Right kidney (tissue), 9 donors: ENCODE measurements at places on chromosomes 1 and 21.

DNA sequence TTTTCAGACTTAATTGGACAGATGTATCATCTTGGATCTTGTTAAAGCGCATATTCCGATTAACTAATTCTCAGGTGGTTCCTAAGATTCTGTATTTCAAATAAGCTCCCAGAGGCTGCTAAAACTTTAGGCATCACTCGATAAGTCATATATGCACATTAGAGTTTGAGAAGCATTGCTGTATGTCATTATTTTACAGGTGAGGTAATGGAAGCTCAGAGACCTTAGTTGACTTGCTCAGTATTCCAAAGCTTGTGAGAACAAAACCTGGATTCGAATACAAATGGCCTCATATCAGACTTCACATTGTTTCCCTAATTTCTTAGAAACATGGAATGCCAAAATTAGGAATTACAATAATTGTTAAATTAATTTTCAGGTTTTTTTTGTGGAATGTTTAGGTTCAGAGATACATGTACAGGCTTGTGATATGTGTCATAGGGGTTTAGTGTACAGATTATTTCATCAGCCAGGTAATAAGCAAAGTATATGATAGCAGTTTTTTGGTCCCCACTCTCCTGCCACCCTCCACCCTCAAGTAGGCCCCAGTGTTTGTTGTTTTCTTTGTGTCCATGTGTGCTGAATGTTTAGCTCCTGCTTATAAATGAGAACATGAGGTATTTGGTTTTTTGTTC, 96.8 kb downstream of the XPR1 start:
- no peak for DNase-seq

- no peak for DNase-seq
Observed at GRCh38 chr1:61910035-61910434, 167.8 kb downstream of the PATJ start.

GRCh38 chr1:219119839-219120238, 53.8 kb upstream of the LYPLAL1 start:
- no peak for DNase-seq

DNA sequence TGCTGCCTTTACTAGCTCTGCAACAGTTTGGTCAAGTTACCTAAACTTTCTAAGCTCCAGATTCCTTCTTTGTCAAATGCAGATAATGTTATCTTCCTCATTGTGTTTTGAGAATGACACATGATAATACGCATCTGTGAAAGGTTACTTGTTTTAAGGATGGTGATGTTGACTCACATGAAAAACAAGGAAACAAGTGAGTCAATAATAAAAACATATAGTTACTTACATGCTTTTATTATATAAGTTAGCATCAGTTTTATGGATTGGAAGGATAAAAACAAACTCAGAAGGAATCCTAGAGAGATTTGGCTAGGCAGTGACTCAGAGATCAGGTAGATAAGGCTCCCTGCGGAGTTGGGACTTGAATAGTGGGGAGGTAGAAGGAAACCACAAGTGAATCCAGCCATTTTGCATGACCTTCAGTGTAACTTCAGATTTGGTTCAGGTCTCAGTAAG, 144.6 kb downstream of the LMO4 start:
- no peak for DNase-seq

GRCh38 chr1:22919341-22920025, 53.2 kb downstream of the LACTBL1 start:
- no peak for DNase-seq

DNA sequence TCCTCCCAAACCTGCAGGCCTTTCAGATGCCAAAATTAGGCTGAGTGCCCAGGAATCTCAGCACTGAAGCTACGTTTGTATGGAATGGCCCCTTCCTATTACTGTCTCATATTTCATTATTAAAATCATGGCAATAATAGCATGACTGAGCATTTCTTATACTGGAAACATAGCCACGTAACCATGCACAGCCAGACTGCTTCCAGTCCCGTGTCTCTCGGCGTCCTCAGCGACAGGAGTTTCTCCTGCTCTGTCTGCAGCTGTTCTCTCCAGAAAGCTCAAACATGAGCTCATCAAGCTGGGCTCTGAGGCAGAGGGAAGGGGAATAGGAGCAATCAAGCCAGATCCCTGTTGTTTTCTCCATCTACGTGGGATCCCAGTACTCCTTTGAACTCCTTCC, 104.0 kb downstream of the CDC7 start:
- no peak for DNase-seq

- no peak for DNase-seq
Observed at GRCh38 chr1:22489278-22489677, 37.6 kb downstream of the ZBTB40 start.

DNA sequence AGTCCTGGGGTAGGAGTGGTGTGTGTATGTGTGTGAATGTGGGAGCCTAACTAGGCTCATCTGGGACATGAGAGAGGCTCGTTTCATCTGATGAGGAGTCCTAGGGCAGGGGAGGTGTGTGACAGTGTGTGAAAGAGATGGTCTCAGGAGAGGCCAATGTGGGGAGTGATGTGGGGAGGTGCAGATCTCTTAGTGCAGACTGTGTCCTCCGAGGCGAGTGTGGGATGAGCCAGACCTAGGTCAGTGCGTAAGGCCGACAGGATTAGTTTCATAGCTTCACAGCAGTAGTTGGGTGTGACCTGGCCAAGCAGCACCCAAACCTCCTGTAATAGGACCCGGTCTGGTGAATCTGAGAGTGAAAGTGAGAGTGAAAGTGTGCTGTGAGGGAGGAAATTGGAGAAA, 94.7 kb downstream of the LIPI start:
- no peak for DNase-seq

GRCh38 chr1:216560527-216560926, 137.3 kb upstream of the USH2A start:
- no peak for DNase-seq

DNA sequence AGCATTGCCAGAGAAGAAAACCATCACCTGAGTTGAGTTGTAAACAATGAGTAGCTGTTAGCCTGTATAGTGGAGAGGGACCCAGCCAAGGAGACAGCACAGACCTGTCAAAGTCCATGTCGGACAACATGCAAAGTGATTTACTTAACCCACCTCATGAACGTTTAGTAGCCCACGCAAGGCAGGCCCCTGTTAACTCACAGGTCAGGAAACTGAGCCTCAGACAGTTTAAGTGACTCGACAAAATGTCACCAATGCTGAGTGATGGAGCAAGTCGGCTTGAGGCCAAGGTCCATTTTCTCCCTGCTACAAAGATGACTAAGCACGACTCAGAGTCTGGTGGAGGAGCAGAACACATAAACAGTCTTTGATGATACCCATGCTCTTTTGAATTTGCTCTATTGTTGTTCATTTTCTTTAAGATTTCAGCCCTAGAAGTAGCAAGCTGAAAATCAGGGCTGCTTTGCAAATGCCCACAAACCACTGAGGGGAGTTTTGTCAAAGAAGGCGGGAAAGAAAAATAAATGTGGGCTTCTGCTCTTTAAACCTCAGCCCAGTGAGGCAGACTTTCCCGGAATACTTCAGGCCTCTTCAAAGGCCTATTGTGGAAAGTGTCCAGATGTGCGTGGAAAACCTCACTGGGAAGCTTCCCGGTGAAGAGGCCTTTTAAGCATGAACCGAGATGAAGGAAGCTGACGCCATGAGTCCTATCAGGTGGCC, 83.8 kb upstream of the HOOK1 start:
- peak; percentile 20 for DNase-seq

- no peak for DNase-seq
Observed at GRCh38 chr1:171140401-171140800, 44.7 kb upstream of the FMO2 start.

- no peak for DNase-seq
Observed at GRCh38 chr1:209616366-209617046, 33.0 kb downstream of the CAMK1G start.

DNA sequence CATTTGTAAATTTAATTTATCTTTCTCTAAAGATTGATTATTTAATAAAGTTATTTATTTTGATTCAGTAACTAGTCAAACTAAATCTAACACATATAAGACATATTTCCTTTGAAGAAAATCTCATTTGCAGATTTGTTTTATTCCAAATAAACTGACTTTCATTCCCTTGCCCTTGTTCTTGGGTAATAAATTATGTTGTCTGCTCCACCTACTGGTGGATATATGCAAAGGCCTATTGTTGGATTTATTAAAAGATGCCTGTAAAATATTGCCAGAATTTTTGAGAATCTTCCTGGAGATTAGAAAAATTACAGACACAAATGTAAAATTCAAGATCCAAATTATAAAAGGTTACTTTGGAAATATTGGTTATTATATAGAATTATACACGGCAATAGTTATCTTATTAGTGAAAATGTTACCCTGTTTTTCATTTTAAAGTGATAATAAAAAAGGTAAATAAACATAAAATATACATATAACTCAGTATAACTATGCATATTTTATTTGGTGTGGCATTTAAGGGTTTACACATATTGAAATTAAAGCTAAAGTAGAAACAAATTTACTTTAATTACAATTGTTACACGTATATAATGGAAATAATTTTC, 116.1 kb downstream of the SPATA17 start:
- DNase-seq = no peak

DNA sequence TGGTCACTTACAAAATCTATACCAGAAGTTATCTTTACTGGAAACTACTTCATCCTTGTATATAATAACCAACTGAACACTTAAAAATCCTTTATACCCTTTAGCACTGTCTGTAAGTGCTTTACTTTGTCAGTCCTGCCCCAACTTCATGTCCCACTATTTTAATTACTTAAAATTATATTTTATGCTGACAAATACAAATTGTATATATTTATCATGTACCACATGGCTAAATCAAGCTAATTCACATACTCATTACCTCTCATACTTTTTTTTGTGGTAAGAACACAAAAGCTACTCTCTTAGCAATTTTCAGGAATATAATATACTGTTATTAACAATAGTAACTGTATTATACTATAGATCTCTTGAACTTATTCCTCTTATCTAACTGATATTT, 63.0 kb downstream of the EVI5 start:
- no peak for DNase-seq

- DNase-seq = no peak
Observed at GRCh38 chr21:44880405-44881197, 7.1 kb upstream of the PTTG1IP start.

DNA sequence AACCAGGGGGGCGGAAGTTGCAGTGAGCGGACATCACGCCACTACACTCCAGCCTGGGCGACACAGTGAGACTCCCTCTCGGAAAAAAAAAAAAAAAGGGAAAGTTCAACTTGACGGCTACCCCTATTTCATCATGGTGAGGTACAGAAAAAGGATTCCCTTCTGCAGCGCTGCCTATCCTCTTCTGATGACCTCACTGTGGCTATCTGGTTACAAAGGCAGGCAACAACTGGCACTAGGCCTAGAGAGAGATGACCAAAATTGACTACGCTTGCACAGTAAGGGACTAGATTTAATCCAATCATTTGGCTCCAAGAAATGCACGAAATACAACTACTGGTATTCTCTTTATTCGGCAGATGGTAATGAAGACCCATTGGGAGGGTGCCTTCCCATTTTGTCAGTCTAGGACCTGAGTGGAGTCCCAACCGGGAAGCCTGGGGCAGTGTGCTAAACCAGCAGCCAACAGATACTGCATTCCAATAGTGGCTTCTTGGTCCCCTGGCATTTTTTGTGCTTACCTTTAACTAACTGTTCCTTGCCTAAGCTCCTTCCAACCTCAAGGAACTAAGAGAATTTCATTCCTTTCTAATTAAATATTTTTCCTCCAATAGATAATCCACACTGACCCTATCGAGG, 36.6 kb downstream of the ITPKB start:
- DNase-seq = no peak

DNA sequence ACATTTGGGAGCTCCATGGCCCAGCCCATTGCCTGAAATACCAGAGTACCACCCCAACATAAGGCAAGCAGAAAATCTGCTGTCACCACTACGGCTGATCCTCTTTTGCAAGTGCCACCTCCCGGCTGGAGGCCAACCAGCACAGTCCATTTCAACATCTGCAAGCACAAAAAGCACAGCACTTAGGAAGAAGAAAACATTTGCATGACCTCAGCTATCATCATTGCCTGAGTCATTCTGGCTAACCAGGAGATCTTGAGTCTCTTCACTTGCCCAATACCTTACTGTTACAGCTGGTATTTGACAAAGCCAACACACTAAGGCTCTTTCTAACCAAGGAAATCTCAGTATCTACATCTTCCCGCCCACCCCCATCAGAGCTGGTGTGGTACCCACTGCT, 55.9 kb downstream of the NEK7 start:
- DNase-seq = no peak

DNA sequence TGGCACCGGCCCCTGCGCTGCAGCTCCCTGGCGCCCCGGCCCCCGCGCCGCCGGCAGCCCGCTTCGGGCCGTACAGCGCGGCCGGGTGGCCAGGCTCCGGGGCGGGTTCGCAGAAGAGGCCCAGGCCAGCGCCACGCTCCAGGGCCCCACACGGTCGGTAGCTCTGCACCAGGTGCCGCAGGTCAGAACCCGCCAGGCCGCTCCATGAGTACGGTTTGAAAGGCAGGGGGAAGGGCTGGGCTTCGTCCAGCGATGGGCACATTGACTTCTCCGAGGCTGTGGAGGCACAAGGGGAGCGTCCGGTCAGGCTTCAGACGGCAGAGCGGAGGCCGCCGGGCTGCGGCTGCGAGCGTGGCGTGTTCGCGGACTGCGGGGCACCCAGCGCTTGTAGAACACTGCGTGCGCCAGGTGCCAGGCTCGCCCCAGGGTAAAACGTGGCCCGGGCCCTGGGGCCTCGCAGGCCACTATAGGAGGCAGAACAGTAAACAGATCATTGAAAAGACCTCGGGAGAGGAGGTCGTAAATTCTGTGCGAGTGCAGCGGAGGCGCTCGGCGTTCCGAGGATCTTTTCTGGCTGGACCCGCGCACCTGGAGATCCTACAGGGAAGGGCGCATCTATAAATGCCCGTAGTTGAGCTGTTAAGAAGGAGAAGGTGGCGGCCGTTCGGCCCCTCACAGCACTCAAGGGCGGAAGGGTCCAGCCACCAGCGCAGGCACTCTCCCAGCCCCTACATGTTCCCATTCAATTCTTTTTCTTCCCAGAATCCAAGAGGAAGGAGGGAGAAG, 5.7 kb downstream of the GFI1 start:
- peak; percentile 73 for DNase-seq

DNA sequence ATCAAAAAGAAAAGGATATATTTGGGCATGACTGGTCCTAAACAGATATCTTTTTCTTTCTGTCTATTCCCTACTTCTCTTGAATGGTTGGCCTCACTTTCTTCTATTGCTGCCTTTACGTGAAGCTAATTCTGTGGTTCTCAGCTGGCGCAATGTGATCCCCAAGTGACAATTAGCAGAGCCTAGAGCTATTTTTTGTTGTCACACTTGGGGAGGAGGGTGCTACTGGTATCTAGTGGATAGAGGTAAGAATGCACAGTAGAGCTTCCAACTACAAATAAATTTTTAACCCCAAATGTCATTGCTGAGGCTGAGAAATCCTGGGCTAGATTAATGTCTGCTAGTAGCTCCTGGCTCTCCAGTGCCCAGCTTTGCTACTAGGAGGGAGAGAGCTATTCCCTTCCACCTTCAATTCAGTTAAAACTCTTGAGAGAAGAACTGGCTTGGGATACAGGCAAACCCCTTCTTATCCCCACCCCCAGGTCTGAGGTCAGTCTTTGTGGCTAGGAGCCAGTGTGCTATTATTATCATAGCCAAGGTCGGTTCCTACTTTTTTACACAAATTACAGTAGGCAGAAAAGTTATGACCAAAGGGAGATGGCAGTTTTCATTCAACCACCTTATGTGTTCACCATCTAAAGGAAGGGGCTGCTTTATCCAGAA, 102.1 kb downstream of the SNX7 start:
- no peak for DNase-seq

- DNase-seq = peak; percentile 48
Observed at GRCh38 chr1:151196292-151196800, 2.0 kb upstream of the PIP5K1A start.

GRCh38 chr1:198679535-198680173, 40.8 kb downstream of the PTPRC start:
- no peak for DNase-seq
